ENCODE measurements at places on chromosomes 3 and 15.
A peak's percentile ranks its signal among the peaks of the same experiment; 100 is the strongest.

GRCh38 chr3:194054016-194054415 is 81.9 kb upstream of the HES1 start:
- DNase-seq = no peak

DNA sequence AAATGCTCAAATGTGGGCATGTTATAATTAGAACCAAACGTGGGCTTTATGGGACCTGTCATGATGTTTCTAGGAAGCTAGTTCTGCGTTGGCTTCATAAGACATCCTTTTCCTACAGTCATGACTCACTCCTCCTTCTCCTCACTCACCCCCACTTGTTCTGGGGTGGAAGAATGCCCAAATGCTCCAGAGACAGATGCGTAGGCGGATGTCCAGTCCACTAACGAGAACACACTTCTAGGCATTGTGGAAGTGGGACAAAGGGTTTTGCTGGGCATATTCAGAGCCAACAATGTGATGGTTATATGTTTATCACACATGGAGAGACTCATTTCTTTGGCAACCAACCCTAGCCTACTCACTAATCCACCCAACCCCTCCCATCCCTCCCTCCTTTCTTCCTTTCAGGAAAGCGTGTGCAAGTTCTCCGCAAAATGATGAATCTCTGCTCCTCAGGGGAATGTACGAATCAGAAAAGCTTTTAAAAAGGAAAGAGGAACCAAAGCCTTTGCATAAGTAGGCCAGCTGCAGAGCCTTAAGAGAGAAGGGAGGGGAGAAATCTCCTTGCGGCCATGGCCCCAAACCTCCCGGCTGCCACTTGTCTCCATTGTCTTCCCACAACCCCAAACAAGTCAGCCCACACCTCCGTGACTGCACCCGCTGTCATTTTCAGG is 123.0 kb upstream of the SPRED1 start:
- no peak for DNase-seq

- no peak for DNase-seq
These were observed 67.2 kb downstream of the LPP start for GRCh38 chr3:188220988-188221818.

GRCh38 chr3:13877911-13878280 is 2.0 kb downstream of the WNT7A start:
- DNase-seq = no peak

DNA sequence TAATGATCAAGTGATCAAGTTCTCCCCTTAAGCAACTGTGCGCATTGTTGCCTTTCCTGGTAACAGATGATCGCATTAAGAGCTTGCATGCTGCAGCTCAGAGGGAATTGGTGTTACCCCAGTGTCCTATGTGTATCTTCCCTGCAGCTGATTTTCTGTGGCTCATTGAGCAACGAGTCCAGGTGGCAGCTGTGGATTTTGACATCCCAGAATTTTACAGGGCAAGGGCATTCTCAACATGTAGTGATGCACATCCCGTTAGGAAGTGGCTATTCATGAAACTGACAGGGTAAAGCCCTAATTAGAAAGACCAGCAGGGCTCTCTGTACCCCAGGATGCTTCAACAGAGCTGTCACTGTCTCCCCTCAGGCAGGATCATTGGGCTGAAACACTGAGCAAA is 232.8 kb downstream of the AGBL1 start:
- no peak for DNase-seq

- no peak for DNase-seq
These were observed 2.3 kb downstream of the XYLB start for GRCh38 chr3:38348903-38349302.

DNA sequence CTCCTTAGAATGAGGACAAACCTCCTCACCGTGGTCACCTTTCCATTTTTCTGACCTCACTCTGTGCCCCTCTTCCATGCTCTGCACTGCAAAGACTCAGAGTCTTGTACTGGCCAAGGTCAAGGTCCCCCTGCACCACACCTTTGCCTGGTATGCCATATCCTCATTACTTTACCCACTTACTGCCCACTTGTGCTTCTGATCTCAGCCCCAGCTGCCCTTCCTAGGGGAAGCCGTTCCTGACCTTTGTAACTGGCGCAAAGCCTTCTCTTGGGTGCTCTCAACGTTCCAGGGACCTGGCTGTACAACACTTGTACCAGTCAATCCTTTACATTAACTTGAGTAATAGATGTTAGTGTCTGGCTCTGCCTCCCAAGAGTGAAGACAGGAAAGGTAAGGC is 256.0 kb downstream of the SV2B start:
- no peak for DNase-seq

DNA sequence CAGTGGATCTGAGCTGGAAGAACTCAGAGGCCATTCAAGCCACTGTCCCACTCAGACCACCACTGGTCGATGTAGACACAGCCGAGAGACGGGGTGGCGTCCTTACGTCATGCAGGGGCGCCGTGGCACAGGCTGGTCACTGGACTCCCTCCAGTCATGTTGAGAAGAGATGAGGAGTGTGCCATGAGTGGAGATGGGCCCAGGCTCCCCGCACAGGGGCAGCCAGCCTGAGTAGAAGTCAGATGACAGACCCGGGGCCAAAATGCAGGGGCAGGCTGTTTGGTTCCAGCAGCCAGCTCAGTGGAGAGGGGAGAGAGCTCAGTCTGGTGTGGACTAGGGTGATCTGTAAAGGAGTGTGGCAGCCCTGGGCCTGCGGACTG is 33.4 kb upstream of the KIF23 start:
- no peak for DNase-seq

GRCh38 chr3:150407051-150407807 is 869 bp upstream of the TSC22D2 start:
- no peak for DNase-seq

DNA sequence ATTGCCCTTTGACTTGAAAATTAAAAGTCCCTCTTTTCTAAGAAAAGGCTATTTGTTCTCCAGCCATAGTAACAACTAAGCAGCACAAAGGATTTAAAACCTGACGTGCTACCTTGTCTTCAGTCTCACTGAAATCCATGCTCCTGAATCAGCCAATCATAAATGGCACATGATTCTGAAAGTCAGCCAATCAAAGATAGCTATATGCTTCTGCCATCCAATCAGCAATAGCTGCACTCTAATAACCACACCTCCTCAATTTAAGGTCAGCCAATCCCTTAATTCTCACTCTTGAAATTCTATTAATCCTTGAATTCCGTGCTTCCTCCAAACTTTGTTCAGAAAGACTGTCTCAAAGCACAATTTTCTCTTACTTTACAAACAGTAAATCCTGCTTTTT is 53.5 kb upstream of the ACAN start:
- DNase-seq = no peak

DNA sequence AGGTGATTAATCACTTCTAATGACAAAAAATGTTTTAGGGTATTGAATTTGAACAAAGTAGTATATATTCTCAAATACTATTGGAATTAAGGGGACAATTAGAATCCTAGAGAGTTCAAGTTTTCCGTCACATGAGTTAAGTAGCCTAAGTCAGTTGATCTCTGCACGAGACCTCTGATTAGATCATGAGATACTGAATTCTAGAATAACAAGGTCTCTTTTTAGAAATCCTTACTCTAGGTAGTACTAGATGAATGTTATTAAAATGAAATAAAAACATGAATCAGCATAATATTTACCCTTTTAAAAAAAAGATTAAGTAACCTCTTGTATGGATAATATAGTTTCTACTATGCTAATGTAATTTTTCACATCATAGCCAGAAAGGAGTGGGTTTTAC is 43.4 kb downstream of the MYO5A start:
- no peak for DNase-seq

GRCh38 chr3:10946526-10946925 is 46.0 kb upstream of the SLC6A1 start:
- no peak for DNase-seq

- DNase-seq = no peak
These were observed 28.3 kb upstream of the AP3B2 start for GRCh38 chr15:82737975-82738374.

GRCh38 chr3:16842272-16843270 is 42.2 kb upstream of the PLCL2 start:
- DNase-seq = peak; percentile 61

GRCh38 chr3:143234526-143234925 is 115.0 kb downstream of the CHST2 start:
- DNase-seq = no peak

DNA sequence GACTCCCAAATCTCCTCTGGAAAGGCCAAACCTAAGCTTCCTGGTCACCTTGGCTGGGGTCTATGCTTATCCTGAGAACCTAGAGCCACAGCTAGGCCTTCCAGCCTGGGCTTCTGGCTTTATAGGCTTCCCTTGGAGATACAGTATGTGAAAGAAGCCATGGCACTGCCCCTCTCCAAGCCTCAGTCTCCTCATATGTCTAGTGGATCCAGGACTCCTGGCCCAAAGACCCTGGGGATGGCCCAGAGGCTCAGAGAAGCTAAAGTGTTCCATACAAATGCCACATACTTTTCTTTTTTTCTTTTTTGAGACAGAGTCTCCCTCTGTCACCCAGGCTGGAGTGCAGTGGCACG is 8.6 kb downstream of the ACAA1 start:
- no peak for DNase-seq

DNA sequence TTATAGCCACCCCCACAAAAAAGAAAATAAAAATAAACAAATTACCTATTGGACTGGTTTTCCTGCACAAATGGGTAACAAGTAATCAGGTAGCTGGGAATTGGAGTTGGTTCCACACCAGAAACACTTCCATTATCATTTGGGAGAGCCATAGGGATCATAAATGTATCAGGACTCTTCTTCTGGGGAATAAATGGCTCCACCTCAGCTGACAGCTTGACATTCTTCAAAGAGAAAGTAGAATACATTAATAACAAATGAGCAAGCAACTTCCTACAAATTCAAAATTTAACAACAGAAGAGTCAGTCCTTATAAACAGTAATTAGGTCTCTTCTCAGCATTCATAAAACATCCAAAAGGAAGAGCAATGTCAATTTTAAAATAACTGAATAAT is 8.7 kb downstream of the SECISBP2L start:
- DNase-seq = no peak

GRCh38 chr3:114119776-114120175 is 59.1 kb downstream of the DRD3 start:
- DNase-seq = no peak

- no peak for DNase-seq
These were observed 180.4 kb upstream of the ROPN1 start for GRCh38 chr3:124172283-124172682.

DNA sequence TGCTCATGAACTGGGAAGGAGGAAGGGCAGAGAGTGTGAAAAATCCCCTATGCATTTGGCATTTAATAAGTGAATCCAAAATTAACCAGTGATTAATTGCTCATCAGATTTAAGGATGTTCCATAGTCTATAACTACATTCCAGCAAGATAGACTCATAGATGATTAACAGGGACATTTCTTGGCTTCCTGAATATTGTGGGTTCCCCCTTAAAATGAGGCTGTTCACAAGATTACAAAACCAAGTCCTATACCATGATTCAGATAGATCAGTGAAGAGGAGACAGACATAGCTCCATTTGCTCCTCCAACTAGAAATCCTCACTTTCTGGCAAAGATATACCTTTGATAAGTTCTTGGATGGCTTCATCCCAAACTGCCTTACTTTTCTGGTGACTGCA is 15.4 kb downstream of the RASGRP1 start:
- no peak for DNase-seq

DNA sequence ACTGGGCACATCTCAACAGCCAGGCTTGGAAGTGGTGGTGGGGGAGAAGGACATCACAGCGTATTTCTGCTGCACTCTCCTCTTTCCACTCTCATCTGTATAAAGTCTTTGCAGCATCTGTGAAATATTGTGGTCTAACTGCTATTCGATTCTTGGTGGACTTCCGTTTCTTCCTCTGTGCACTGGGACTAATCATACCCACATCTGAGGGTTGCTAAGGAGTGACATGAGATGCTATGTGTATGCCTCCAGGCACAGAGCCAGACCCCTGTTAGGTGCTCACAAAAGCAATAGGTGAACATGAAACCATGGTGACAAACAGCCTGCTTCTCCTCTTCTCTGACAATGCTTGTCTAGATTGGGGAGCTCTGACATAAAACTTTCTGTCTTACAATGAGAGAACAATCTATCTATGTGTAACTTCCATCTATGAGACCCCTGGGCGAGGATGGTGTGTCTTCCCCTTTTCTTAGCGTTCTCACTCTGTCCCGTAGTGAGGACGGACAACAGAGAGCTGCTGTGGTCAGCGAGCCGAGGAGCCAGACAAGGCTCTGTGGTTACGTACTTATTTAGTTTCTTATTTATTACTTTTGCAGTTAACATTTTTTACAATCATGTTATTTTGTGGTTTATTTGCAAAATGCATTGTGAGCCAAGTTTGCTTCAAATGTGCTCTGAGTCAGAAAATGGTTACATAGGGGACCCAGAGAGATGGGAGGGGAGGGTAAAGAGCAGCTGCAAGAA is 196.7 kb upstream of the TPRG1 start:
- no peak for DNase-seq

DNA sequence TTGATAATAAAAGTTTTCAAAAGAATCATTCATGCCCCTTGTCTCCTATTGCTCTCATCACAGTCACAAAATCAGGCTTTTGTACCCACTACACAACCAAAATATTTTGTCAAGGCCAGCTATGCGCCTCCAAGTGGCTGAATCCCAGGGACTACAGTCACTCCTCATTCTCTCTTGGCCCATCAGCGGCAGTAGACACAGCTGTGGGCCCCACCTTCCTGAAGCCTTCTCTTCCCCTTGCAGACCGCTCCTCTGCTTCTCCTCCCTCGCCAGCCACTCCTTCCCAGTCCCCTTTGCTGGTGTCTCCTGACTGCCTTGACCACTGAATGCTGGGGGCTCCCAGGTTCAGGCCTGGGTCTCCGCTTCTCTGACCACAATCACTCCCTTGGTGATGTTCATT is 52.1 kb downstream of the LSM3 start:
- DNase-seq = no peak

DNA sequence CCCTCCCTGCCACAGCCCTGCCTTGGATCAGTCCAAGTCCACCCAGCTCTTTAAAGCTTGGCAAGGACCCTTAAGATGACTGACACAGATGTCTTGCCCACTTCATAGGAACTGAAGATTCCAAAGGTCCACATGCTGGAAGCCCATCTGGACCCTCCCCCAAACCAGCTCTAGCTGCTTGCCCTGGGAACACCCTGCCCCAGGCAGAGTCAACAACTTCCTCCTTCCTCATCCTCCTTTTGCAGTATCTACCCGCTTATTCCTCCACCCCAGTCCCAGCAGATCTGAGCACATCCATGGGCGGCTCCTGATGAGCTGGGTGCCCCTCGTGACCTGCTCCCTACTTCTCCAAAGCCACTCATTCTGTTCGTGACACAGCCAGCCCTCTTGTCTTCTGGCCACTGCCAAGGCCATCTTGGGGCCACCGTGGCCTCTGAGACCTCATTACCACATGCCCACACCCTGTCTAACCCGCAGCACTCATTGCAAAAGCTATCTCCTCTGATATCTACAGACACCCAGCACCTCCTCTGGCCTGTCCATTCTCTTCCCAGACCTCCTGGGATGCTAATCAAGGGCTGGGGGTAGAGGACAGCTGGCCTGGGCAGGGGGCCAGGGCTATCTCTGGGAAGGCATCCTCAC is 2.0 kb upstream of the PFKFB4 start:
- DNase-seq = no peak

DNA sequence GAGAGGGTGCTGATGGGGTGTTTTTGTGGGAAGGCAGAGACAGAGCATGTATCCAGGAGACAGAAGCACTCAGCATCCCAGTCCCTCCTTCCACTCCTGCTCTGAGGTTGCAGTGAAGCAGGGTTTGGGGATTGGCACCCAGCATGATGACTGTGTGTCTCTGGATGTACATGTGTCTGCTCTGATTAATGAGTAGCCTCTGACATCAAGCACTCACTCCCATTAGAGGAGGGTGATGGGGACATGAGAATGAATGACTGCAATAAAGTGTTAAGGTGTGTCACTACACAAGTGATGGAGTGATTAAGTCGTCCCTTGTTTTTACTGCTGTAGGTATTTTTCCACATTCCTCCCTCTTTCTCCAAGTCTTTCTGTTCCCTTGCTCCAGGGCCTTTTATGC is 9.6 kb upstream of the MYZAP start:
- DNase-seq = no peak
